ENCODE measurements at places on chromosomes 6 and 20.
A peak's percentile ranks its signal among the peaks of the same experiment; 100 is the strongest.

- no peak for ATAC-seq
Observed at GRCh38 chr6:167244991-167245390, 46.1 kb upstream of the UNC93A start.

DNA sequence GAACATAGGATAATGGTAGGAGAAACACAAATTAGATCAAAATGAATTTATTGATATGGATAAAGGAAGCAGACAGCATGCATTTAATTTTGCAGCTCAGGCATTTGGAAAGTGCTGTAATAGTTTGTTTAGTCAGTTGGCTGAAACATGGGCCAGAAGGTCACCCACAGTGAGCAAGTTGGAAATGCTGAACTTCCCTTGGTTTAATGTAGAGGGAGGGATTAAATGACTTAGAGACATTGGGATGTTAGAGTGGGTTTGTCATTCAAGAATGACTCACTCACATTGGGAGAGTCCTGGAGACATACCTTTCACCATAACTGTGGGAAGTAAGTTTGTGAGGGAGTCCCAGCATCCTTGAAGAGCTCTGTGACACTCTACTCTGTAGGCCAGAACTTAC is 231.5 kb upstream of the PLCB4 start:
- no peak for ATAC-seq

DNA sequence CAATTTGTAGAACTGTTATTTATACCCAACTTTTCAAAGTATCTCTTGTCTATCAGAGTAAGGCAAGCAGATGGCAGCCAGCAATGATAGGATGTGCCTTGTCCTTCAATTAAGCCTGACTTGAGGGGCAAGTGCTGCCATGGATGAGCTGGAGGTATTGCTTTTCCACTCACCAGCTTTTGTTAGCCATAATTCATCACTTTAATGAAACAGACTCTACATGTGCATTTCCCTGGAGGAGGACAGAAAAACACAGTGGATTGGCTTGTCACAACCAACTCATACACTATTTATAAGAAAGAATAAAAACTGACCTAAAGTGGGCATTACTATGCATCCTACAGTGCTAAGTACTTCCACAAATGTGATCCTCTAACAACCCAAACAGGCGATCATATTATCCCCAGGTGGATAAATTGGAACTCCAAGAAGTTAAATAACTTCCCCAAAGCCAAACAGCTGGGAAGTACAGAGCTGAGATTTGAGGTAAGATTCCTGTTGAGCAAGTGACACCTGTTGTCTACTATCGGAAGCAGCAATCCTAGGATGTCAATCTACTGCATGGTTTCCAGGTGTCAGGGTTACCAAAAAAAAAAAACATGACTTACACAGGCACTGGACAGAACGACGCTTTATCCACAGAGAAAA is 73.9 kb upstream of the NRSN1 start:
- no peak for ATAC-seq

DNA sequence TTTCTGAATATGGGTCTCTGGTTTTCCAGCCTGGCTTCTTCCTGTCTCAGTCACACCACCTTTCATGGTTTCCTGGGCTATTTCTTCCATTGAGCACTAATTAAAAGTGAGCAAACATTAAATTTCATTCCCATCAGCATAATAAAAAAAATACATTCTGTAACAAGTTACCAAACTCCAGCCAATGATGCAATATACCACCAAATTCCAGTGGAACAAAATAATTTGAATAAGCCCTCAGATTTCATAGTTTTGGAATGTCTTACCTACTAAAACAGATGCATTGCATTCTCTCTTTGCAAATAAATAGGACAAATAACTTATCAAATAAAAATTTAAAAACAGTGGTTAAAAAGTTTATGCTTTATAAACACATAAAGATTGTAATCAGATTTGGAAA is 97.8 kb upstream of the PRDM1 start:
- ATAC-seq: no peak

DNA sequence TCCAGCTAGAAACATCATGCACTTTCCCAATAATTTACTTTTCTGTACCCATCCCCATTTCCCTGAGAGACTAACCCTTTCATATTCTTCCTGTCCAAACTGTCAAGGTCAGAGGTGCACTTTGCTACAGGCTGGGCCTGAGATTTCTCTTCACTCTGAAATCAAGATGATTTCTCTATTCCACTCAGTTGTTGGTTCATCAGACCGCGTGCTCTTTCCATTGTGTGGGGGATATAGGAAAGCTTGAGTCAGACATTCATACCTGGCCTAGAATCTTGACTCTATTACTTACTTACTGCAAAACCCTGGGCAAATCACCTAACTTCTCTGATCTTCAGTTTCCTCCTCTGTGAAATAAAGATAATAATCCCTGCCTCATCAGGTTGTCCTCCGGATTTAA is 4.7 kb upstream of the ZDHHC14 start:
- ATAC-seq: no peak

DNA sequence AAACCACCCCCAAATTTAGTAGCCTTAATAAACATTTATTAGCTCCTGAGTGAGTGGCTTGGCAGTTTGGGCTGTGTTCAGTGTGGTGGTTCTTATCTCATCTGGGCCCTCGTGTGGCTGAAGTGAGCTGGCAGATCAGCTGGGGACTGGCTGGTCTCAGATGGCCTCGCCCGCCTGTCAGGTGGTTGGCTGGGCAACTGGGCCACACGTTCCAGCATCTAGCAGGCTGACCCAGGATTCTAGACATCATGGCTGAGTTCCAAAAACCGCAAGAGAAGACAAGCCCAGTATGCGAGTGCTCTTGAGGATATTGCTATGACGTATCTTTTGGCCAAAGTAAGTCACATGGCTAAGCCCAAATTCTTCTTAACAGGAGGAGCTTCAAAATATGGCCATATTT is 28.9 kb downstream of the EIF2S2 start:
- ATAC-seq: peak; percentile 57

- peak; percentile 99 for ATAC-seq
Observed at GRCh38 chr20:4449957-4450715, 271.6 kb upstream of the PRND start.

- ATAC-seq: no peak
Observed at GRCh38 chr6:112109262-112109661, 21.9 kb downstream of the FAM229B start.

Data from SK-N-SH treated with all-trans-retinoic acid at 6 μM for 48 hours (cell line).